GM18507 (cell line): ENCODE measurements at places on chromosomes 4 and X.

- DNase-seq: no peak
Observed at GRCh38 chr4:26083987-26084386, 170.0 kb downstream of the SMIM20 start.

GRCh38 chr4:69497076-69497475, 1.4 kb upstream of the UGT2B4 start:
- DNase-seq: no peak

DNA sequence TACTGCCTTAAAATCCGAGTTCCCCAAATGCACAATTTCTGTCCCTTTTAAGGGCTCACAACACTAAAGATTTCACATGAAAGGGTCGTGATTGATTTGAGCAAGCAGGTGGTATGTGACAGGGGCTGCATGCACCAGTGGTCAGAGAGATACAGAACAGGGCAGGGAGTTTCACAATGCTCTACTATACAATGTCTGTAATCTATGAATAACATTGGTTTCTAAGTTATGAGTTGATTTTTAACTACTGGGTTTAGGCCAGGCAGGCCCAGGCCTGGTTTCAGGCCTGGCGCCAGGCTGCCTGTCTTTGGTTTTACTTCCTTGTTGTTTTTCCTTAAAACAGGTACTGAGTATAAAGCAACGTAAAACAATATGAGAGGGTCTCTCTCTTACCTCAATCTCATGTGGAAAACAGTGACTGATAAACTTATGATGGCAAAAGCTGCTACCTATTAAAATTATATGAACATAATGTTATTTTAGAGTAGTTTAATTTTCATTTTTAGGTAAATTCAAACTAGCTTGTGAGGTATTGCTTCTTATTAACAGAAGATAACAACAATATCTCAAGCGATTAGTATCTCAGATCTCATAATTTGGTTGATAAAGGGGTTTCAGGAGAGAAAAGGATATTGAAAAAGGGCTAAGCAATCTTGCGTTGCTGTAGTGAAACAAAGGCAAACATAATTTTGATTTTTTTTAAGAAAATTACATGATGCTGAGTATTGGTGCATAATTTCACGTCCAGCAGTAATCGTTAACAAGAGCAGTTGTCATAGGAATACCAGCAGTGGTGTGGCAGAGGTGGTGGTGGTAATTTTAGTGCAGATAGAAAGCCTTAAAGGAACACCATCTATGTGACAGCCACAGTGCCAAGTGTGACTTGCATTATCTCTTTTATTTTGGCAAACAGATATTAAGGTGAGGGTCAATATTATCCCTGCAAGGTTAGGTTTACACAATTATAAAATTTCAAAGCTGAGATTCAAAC, 944.4 kb upstream of the GRID2 start:
- DNase-seq: no peak

GRCh38 chr4:36235306-36235705, 9.0 kb downstream of the ARAP2 start:
- no peak for DNase-seq

DNA sequence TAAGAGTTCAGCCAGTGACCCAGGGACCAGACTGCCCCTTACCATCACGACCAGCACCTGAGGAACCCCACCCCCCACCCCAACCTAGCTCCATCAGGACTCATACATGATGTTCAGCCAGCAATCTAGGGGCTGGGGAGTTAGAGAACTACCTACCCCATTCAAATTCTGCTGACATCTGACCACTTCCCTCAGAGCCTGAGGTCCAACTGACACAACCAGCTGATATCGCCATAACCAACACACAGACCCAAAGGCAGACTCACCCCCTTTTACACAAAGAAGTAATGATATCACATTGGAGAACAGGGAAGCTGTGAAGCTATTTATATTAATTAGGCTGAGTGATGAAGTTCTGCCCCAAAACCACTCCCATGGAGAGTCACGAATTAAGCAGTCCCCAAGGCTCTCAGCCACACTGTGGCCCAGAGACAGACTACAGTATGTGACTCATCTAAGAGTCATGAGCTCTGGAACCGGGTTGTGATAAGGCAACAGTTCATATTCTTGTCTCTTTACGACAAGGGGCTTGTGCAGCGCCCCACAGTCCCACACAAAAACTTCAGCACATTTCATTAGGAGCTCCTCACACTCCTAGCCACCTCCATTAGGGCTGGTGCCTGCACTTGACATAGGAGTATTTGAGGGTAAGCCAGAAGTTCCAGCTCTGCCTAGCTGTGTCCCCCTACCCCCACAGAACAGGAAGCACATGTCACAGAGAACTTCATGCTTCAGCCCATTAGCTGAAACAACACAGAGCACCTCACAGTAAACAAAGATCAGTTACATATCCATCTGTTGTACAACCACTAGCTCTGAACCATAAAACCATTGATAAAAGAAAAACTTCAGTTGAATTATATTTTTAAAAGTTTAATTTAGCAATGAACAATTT, 184.7 kb upstream of the ZCCHC13 start:
- DNase-seq: no peak

DNA sequence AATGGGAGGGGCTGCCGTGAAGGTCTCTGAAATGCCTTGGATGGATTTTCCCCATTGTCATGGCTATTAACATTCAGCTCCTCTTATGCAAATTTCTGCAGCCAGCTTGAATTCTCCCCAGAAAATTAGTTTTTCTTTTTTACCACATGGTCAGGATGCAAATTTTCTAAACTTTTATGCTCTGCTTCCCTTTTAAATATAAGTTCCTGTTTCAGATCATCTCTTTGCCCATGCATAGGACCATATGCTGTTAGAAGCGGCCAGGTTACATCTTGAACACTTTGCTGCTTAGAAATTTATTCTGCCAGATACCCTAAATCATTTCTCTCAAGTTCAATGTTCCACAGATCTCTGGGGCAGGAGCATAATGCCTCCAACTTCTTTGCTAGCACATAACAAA, 13.8 kb upstream of the CLDN34 start:
- no peak for DNase-seq

DNA sequence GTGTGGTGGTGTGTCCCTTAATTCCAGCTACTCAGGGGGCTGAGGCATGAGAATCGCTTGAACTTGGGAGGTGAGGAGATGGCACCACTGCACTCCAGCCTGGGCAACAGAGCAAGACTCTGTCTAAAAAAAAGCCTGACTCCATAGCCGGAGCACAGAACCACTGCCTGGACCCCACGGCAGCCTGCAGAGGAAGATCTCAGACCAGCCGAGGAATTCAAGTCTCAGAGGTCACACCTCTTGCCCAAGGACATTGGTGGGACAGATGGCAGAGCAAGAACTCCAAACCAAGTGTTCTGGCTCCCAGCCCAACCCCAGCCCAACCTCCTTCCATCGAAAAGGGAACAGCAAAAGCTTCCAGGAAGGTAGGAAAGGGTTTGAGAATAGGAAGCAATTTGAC, 70.8 kb downstream of the SMIM20 start:
- no peak for DNase-seq

- no peak for DNase-seq
Observed at GRCh38 chr4:24550441-24551175, 33.7 kb downstream of the DHX15 start.

- DNase-seq: no peak
Observed at GRCh38 chr4:153507310-153508073, 41.3 kb downstream of the TMEM131L start.

DNA sequence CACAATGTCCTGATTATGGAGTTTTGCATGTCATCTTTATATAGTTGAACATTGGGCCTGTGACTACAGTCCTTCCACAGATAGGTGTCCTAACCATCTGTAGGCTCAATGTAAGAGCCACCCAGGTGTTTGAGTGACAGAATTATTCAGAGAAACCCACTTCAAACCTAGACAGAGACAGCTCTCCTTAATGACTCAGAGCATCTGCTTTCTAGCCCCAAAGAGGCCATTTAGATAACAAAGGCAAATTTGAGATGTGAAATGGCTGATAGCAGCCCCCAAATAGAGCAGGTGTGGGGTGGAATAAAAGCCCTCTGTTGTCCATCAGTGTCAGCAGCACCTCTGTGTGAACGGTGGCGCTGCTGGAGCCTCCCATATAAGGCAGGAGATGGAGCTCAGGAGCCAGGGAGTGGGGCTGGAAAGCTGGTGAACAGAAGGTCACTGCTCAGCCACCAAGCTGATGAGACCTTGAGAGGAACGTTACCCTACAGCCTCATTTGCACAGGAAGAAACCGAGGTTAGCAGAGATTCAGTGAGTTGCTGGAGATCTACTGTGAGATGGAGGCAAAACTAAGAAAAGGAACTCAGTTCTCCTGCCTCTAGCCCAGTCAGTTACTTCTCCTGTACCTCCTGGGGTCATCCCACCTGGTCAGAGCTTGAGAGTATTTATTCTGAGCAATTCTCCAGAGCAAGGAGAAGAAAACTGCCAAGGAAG, 153.3 kb upstream of the LNX1 start:
- no peak for DNase-seq

- no peak for DNase-seq
Observed at GRCh38 chrX:56785442-56785841, 56.4 kb downstream of the NBDY start.

DNA sequence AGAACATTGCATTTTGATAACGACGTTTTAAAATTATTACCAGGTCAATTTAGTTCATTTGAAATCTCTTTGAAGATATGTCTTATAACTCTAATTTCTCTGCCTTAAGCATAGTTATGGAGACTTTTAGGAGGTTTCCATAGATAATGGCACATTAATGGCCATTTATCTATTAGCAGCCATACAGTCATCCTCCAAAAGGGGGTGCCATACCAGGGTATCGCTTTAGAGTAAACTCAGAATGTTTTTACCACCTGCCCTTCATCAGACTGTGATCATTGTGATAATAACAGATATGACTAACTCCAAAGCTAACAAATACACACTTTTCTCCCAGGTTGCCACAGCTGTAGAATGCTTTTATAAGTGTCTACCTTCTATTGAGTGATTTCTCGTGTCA, 461.5 kb downstream of the FSTL5 start:
- no peak for DNase-seq

DNA sequence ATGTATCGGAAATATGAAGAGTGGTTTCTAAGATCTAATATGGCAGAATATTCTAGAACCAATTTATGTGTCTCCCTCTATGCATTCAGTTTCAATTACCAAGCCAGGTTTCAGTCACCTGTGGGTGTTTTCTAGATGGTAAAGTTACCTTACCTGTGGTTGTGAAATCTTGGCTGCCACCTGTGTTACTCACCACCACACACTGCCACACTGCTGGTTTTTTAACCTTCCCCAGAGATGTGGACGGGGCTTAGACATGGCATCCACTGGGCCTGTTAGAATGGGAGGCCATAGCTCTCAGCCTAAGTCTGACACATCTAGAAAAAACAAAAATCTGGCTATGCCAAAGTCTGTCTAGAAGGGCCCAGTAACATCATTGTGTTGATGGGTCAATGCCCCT, 896.5 kb upstream of the PABPC4L start:
- DNase-seq: no peak

- no peak for DNase-seq
Observed at GRCh38 chr4:55437356-55437796, 41.6 kb downstream of the TMEM165 start.

DNA sequence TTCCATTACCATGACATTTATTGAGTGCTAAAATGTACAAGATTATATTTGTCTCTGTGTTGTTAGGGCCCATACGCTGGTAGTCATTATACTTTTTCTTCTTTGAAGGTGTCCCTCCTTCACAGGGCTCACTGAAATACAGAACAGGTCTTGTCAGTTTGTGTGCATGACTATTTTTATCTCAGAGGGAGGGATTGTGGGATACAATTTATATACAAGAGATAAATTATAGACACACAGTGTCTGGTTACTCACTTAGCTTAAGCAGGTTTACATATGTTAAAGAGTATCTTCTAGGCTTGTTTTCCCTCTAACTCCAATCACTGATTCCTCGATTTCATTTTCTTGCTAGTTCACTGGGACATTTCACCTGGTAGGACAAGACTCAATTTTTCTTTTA, 143.3 kb upstream of the GUCY1A1 start:
- DNase-seq: no peak

DNA sequence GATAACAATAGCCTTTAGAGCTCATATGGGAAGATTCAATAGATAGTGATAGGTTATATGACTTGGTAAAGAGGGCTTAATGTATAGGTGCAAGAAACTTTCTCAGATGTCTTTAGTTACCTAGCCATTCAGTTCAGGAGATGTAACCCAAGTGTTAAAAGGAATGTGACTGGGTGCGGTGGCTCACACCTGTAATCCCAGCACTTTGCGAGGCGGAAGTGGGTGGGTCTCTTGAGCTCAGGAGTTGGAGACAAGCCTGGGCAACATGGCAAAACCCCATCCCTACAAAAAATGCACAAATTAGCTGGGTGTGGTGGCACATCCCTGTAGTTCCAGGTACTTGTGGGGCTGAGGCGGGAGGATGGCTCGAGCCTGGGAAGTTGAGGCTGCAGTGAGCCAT, 7.9 kb downstream of the TET2 start:
- DNase-seq: no peak

- no peak for DNase-seq
Observed at GRCh38 chr4:183875251-183875825, 29.8 kb upstream of the STOX2 start.

DNA sequence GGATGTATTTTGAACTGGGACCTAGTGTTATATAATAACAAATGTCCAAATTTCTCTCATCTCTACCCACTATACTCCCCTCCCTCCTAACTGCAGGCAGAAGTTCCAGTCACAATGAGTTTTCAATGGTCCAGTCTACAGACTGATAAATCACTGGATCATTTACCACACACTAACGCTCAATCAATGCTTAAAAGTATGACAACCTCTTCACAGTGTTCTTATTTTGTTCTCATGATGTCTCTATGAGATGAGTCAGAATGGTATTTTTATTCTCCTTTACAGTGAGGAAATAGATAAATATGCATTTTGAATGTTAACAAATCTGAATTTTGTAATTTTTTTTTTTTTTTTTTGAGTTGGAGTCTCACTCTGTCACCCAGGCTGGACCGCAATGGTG, 83.7 kb upstream of the ETNPPL start:
- no peak for DNase-seq

GRCh38 chr4:89316931-89317366, 9.3 kb upstream of the GPRIN3 start:
- DNase-seq: no peak

DNA sequence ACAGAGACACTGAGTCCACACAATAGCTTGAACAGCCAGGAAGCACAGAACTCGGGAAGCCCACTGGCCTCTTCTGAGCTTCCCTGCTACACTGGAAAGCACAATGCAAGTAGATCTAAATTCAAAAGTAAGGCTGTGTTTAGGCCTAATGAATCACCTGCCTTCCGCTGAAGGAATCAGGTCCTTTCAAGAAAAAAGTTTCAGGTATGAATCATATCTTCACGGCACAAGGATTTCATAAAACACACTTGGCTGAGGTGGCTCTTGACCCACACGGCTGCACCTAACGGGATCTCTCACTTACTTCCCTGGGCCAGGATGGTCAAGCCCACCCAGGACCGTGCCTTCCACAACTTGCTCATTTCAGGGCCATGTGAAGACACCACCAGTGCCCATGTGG, 59.3 kb downstream of the IRF2 start:
- DNase-seq: no peak

- no peak for DNase-seq
Observed at GRCh38 chrX:109848461-109849050, 115.5 kb upstream of the ACSL4 start.

GRCh38 chr4:173076903-173077634, 91.5 kb upstream of the GALNT7 start:
- no peak for DNase-seq

GRCh38 chrX:96619588-96619987, 65.1 kb upstream of the DIAPH2 start:
- no peak for DNase-seq

- no peak for DNase-seq
Observed at GRCh38 chr4:13968723-13969122, 341.2 kb upstream of the BOD1L1 start.
